ENCODE measurements at places on chromosomes 2 and 18.

- no peak for DNase-seq
Observed at GRCh38 chr2:6692056-6692455, 173.7 kb downstream of the CMPK2 start.

- DNase-seq = peak; percentile 73
Observed at GRCh38 chr2:27303093-27304025, 4.9 kb downstream of the UCN start.

GRCh38 chr18:48661421-48661820, 122.6 kb downstream of the CTIF start:
- DNase-seq = no peak

- DNase-seq = peak; percentile 75
Observed at GRCh38 chr18:48922801-48923730, 27.7 kb downstream of the SMAD7 start.

- DNase-seq = no peak
Observed at GRCh38 chr18:26524002-26524401, 24.4 kb downstream of the KCTD1 start.

- DNase-seq = peak; percentile 9
Observed at GRCh38 chr2:77579076-77579769, 57.0 kb upstream of the LRRTM4 start.

DNA sequence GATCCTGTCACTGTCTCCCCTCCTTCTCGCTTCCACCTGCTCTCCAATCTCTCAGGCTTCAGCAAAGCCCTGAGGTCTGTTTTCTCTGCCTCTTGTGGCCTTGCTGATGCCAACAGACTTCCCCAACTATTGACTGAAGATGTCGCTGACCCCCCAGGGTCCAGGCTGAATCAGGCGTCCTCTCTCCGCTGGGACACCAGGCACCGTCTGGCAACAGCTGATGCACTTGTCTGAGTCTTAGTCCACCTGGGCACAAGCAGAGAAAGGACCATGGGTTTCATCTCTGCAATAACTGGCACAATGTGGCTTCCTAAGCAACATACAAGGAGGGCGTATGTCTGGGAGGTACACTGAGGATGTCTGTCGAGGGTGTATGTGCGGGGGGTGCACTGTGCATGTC, 248.7 kb upstream of the MYT1L start:
- DNase-seq = no peak

Measured in HT-29 (cell line).